Cardiac muscle cell (in vitro differentiated cells and primary cell): ENCODE measurements at places on chromosomes 7 and 10.
A peak's percentile ranks its signal among the peaks of the same experiment; 100 is the strongest.

GRCh38 chr10:68348265-68348741, 15.6 kb upstream of the PBLD start:
- peak; percentile 68 for DNase-seq

GRCh38 chr10:132579027-132579859, 41.7 kb downstream of the INPP5A start:
- DNase-seq, result no peak

DNA sequence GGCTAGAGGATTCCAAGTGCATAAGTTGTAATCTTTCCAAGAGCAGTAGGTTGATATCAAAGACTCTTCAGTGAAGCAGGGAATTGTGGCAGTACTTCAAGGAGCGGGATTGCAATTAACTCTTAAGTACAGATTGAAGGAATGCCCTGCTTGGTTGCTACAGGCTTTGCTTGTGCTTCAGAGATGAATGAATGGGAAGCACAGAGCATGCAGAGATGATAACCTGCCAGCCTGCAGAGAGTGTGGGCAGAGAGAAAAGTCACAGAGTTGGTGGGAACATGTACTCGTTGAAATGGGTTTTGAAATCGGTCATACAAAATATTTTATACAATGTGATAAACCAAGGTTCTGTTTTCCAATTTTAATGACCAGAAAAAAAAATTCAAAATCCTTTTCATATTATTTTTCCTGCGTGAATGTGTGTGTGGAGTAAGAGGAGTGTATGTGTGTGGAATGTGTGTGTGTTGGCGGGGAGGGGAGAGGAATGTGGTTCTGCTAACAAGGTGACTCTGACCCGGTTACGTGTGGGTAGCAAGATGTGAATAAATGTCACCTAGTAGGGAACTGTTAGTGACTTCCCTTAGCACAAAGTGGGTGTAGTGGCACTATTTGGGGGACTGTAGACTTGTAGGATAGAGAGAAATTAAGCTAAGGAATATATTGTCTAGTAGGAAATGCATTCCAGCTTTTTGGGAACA, 697.8 kb downstream of the GATA3 start:
- no peak for DNase-seq

GRCh38 chr7:98872328-98872924, 2.6 kb upstream of the TMEM130 start:
- no peak for DNase-seq

DNA sequence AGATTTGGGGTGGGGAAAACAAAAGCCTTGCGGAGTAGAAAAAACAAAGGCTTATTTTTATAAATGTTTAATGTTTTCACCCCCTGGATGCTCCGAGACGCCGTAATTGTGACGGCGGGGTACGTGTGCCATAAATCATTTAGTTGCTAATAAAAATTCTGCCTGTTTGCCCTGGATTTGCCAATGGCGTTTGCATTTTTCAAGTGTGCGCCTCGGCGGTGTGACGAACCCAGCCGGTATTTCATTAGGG, 2.5 kb upstream of the TNRC18 start:
- no peak for DNase-seq

- no peak for DNase-seq
These were observed 139.5 kb downstream of the MAPK8 start for GRCh38 chr10:48445932-48446331.

DNA sequence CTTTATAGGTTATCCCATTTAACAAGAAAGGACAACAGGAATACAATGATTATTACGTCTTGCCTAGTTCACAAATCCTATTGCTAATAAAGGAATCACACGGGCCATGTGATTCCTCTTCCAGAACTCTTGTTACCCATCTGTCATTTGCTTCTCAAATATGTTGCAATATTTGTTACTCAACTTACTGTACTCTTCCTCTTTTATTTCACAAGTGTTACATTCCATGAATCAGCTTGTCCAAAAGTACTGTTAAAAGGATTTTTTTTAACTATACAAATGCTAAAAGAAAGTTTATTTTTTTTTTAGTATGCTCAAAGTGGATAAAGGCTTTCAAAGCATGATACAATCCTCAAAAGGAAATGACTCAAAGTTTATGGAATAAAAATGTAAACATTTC, 3.9 kb upstream of the CD36 start:
- DNase-seq, result peak; percentile 89

DNA sequence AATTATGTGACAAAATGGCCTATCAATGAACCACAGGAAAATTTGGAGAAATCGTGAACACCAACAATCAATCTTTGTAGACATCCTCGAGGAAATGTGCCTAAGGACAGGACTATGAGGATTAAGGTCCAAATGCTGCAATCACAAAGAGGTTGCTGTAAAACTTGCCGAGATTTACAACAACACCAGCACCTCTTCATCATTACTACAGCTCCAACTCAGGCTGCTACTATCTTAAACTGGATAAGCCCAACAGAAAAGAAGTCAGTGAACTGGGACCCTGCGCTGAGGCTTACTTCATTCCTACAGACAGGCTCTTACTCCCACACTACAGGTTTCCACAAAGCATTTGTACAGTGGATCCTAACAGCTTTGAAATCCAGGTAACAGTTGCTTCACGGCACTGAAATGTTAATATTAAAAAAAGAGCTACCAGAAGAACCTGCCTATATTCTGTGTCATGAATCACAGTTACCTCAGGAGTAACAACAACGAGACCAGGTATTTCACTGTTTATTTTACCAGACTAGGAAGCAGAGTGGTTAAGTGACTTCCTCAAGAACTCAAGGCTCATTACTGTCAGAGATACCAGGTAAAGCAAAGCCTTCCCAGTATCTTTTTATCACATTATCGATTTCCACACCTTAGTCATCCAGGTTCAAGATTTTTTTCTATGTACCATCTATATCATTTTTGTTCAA, 23.9 kb downstream of the CACUL1 start:
- DNase-seq, result no peak

DNA sequence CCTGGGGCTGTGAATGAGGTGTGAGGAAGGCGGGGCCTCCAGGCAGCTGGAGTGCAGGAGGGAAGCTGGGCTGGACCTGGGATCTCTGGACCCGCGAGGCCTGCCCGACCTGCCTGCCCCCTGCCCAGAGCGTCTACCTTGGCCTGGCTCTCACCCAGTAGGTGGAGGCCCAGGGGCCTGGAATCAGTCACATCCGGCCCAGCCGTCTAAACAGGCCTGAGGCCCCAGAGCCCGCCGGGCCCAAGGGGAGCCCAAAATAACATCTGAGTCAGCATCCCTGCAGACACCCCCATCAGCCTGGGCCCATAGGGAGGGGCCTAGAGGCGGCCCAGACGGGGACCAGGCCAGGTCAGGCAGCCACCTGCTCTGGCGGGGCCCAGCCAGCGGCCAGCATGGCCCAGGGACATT, 15.1 kb upstream of the ELN start:
- DNase-seq, result peak; percentile 64

GRCh38 chr10:65231148-65231547, 1694.7 kb upstream of the LRRTM3 start:
- DNase-seq, result no peak

DNA sequence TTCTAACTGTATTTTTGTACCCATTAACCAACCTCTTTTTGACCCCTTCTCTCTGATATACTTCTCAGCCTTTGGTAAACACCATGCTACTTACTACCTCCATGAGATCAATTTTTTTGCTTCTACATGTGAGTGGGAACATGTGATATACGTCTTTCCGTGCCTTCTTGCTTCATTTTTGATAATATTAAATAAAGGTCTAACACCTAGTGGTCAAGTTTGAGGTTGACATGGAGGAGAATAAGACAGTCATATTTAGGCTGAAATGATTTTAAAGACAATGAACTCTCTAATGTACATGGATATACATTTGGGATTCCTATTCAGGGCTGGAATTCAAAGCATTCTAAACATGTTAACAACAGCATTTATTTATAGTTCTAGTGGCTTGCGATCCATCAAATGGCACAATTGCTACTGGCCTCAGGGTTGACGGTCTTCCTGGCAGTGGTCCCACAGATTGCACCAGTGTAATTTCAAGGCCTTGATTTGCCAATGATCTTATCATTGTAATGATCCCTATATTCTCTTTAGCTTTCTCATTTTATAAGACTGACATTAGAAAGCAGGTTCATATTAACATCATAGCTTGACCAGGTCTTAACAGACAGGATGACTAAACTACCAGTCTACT, 315.9 kb upstream of the ETV1 start:
- DNase-seq, result peak; percentile 46

GRCh38 chr10:22338185-22338900, 7.0 kb upstream of the SPAG6 start:
- DNase-seq, result no peak

DNA sequence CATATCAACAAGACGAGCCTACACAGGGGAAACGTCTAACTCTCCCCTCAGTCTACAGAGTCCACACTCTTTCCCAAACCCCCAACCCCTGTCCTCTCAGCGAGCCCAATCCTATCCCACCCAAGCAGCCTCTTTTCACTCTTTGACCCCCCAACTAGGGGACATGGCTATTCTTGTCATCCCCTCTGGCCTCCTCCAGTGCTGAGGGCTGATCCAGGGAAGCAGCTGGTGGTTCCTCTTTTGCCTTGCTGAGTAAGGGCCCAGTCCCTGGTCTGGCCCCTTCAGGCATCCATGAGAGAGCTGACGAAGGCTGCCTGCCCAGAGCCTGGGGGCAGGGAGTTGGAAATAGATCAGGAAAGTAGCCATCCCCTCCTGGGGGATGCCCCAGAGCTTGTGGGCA, 6.4 kb downstream of the NOBOX start:
- DNase-seq, result no peak

DNA sequence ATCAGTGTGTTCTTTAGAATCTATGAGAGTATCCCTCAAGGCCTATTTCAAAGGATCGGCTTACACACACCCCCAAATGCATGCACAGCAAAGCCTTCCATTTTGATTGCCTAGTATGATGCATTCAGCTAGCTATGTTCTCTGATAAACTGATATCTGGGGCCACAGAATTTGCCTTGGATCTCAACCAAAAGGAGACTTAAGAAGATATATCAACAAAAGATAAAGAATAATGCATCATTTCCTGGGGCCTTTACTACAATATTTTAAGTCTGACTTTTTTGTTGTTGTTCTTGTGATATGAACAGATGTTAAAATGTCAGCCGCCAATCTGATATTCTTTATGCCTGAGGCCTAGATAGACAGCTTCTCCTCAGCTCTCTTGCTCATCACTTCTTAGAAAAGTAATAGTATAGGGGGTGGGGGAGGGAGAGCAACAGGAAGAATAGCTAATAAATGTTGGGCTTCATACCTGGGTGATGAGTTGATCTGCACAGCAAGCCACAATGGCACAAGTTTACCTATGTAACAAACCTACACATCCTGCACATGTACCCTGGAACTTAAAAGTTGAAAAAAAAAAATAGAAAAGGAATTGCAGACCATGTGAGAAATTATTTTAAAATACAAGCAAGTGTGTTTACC, 792.9 kb upstream of the GHITM start:
- DNase-seq, result peak; percentile 44

GRCh38 chr10:50396491-50397311, 145.4 kb upstream of the ASAH2 start:
- peak; percentile 43 for DNase-seq

GRCh38 chr10:452512-453426, 236.7 kb downstream of the DIP2C start:
- no peak for DNase-seq

DNA sequence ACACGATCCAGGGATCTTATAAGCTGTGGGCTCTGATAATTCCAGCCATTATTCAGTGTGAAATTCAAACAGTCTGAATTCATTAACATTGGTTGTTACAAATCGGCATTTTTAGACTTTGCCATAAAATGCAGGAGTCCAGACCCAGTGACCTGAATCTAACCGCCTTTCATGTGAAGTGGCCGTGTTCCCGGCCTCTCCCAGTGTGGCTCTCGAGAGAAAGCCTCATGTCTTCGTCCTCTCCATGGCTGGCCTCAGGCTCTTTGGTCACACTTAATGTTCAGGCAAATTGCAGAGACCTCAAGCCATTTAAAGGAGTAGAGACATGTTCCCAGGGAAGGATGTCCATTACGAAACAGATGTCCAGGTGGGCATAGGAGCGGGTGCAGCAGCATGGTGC, 59.3 kb downstream of the CTBP2 start:
- DNase-seq, result no peak

DNA sequence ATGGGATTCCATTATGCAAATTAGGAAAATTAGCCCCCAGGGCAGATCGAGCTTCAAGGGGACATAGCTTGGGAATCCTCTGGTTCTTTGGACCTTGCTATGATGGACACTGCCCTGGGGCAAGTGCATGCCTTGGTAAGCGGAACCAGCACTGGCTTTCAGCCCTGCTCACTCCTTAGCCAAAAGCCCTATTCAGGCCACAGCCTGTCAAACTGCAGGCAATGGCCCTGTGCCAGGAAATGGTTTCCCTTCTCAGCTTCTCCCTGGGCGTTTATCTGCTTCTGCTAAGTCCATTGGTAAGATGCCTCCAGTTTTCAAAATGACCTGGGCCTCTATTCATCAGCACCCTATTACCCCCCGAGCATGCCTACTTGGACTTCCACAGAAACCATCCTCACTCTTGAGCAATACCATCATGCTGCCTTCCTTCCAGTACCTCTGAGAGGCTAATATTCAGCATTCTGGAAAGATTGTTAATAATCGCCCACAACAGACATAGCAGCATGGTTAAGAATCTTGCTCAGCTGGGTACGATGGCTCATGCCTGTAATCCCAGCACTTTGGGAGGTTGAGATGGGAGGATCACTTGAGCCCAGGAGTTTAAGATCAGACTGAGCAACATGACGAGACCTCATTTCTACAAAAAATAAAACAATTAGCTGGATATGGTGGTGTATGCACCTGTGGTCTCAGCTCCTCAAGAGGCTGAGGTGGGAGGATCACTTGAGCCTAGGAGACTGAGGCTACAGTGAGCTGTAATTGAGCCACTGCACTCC, 918.6 kb upstream of the AUTS2 start:
- no peak for DNase-seq

DNA sequence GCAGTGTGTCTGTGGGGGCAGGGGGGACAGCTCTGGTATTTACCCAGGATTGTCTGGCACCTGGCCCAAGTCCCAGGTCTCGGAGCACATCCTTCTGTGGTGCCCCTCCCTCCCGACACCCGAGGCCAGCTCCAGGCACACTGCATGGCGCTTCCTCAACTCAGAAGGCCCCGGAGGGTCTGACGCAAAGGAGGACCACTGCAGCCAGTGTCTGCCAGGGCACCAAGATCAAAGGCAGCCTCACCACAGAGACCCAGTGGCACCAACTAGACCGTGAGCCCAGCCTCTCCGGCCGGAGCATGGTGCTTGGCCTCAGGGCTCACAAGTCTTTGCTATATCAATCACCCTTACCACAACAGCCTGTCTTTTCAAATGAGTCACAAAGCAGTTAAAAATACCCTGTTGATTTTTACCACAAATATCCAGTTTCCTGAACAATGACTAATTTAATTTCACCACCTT, 99.3 kb upstream of the DDC start:
- peak; percentile 64 for DNase-seq

- no peak for DNase-seq
These were observed 468.4 kb upstream of the SEMA3D start for GRCh38 chr7:85655252-85655651.
